ENCODE measurements at places on chromosomes 3 and 15. TPM values are rescaled to one million over a fixed set of nuclear protein-coding genes. Genes with fewer than 3 reads are reported as not detected.

The SLC6A20 gene
- not detected for total RNA-seq

The ABCC5 gene
- total RNA-seq, result 12.0 TPM

The FSD2 gene
- not detected for total RNA-seq

The CD86 gene
- not detected for total RNA-seq

The LRRC2 gene
- total RNA-seq, result not detected

The RETNLB gene
- total RNA-seq, result not detected

The FBXL22 gene
- total RNA-seq, result 0.43 TPM

The ALPK3 gene
- 0.02 TPM for total RNA-seq

The ARIH1 gene
- 183 TPM for total RNA-seq

The TP63 gene
- total RNA-seq, result 0.15 TPM

The CISH gene
- total RNA-seq, result 136 TPM

The DOCK3 gene
- 1.6 TPM for total RNA-seq

The PDCD7 gene
- 31.5 TPM for total RNA-seq

The KLHL40 gene
- total RNA-seq, result not detected

The SCG3 gene
- not detected for total RNA-seq

The COL8A1 gene
- 0.12 TPM for total RNA-seq

The MYZAP gene
- 0.38 TPM for total RNA-seq

The MUC13 gene
- total RNA-seq, result not detected

The VPS8 gene
- total RNA-seq, result 33.7 TPM

The HESX1 gene
- 1.5 TPM for total RNA-seq

The EFHB gene
- 1.2 TPM for total RNA-seq

The DPPA2 gene
- total RNA-seq, result not detected

The ASB14 gene
- total RNA-seq, result not detected

The GOLGA6L24 gene
- total RNA-seq, result not detected

The TNFAIP8L3 gene
- total RNA-seq, result not detected

Measured in activated naive CD4-positive, alpha-beta T cell treated with anti-CD3 and anti-CD28 coated beads for 36 hours (primary cell).